ENCODE measurements at places on chromosomes 12 and 14.

DNA sequence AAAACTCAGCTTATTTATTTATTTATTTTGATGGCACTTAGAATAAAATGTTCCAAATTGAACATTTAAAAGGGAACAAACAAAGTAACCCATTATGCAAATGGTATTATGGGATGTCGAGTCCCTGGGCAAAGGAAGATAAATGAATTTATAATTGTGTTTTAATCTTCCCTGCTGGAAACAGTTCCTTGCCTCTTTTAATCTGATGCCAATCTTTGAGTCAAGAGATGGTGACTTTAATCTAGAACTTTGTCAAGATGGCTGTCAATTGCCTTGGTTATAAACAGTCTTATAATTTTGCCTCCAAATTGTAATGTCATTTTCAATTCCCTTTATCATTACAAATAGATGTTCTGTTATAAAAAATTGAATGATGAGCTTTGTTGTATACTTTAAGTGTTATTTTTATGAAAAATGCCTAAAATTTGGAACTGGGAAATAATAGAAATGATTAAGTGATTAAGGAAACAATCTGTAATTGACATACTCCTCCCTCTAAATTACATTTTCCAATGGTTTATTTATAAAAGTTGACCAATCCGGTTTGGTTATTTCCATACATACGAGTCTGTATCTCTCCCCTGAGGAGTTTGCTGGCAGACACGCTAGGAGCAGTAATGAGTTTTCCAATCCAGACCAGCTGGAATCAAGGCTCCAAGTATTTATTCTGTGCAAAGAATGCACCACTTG is 134.9 kb upstream of the FRMD6 start:
- DNase-seq, result no peak

DNA sequence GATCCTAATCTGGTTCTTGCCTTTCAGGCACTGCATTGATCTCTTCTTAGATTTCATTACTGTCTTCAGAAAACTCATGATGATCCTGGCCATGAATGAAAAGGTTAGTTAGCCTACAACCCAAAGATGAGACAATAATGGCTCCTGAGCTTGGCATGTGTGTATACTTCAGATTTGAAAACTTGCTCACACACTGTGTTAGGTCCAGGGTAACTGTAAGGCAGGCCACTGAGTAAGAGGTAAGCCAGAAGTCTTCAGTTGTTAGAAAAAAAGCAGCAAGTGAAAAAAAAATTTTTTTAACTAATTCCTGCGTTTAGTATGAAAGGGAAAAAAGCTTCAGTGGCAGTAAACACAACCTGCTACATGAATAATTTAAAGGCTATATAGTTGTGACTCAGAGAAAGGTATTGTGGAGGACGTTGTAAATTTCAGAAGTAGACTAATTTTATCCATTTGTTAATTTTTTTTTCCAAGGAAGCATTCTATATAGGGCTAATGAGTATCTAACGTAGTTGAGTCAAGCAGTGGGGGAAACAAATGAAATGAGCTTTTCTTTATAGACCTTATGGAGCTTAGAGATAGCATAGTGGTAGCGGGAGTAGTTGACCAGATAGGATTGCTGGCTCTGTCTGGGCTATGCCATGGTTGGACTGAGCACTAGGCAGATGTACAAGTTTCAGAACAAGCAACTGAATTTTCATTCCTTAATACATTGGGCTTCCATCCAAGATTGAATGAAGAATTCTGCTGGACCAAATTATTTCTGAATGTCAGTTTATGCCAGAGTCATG is 20.5 kb downstream of the TMBIM6 start:
- DNase-seq, result no peak

DNA sequence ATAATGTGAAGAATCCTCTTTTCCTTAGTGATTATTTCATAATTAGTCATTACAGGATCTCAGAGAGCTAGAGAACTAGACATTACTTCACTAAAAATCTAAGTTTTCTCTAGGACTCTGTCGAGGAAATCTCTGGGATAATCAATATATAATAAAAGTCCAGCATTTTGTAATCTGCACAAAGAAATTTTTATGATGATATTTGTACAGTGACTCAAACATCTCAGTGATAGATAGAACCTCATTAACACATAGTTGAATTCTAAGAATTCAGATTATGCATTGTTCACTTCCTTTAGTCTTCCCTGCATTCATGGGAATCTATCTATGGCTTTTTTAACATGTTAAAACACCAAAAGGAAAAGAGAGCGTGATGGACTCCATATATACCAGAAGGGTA is 11.0 kb downstream of the ITPR2 start:
- no peak for DNase-seq

- DNase-seq, result no peak
Observed at GRCh38 chr12:69023840-69024239, 90.9 kb upstream of the CPM start.

GRCh38 chr14:92540472-92541048 is 27.0 kb downstream of the RIN3 start:
- DNase-seq, result peak; percentile 97

- no peak for DNase-seq
Observed at GRCh38 chr14:21017528-21018245, 7.2 kb downstream of the NDRG2 start.

- DNase-seq, result no peak
Observed at GRCh38 chr12:73362666-73363065, 1090.5 kb downstream of the TRHDE start.

- DNase-seq, result no peak
Observed at GRCh38 chr12:57066245-57066644, 12.3 kb downstream of the NEMP1 start.

GRCh38 chr12:22530-23201 is 43.9 kb upstream of the IQSEC3 start:
- no peak for DNase-seq

DNA sequence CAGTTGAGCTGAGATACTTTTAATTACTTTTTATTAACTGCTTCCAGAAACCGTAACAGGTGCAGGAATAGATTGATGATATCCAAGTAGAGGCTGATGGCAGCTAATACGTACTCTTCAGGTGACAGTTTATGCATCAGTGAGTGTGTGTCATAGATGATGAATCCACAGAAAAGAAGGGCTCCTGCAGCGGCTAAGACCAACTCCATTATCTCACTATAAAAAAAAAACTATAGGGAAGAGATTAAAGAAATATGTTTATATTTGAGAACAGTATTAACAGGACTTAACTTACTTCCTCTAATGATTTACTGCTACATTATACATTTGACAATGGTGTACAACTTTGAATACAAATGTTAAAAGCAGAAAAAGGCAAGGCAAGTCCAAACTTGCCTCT is 7.4 kb upstream of the LLPH start:
- DNase-seq, result no peak

GRCh38 chr14:71856199-71856919 is 75.9 kb upstream of the RGS6 start:
- no peak for DNase-seq

DNA sequence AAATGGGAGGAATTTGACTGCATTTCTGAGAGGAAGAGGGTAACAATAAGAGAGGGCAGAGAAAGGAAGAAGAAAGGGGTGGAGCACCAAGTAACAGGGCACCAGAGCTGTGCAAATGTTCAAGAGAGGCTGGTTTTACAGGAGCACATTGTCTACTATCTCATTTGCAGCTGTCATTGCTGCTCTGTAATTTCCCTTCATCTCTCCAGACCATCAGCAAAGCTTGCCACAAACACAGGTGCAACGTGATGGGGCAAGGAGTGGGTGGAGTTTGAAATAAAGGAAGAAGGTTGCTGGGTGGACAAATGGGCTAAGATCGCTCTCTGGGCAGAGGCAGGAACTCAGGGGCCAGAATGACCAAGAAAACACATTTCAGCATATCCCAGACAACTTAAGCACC is 47.9 kb upstream of the PLEKHG6 start:
- DNase-seq, result no peak

GRCh38 chr14:65057695-65058094 is 44.6 kb downstream of the MAX start:
- no peak for DNase-seq

GRCh38 chr12:10140001-10140400 is 10.0 kb upstream of the CLEC7A start:
- DNase-seq, result no peak

DNA sequence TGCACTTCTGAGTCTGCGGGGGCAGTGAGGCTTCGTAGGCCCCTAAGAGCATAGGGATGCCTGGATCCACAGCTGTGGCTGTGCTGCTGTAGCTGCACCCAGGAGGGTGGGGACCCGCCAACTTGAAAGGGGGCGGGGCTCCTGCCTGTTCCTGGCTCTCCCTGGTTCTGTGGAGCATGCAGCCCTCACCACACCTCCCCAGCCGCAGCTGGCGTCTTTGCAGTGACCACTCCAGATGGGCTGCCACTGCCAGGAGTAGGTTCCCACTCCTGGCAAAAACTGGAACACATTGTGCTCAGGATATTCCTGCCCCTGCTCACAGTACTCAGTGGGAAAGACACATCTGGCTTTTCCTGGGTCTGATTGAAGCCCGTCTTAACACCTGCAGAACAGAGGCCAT is 35.8 kb downstream of the TIMELESS start:
- no peak for DNase-seq

DNA sequence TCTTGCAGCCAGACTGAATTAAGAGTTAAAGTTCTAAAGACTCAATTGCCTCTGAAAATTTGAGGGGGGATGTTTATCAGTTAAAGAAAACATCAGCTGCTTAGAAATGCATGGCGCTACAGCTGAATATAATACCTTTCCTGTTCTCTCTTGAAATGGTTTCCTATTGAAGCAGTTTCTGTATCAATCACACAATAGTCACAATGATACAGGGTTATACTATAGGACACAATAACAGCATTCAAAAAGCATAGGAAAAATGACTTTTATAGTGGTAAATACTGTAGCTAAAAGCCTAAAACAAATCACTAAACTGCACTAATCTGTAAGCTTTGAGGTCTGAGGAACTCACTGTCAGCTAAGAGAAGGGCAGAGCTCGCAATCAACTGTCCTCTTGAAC is 15.2 kb downstream of the MDGA2 start:
- no peak for DNase-seq

GRCh38 chr12:52521568-52522266 is 1.5 kb upstream of the KRT5 start:
- no peak for DNase-seq

DNA sequence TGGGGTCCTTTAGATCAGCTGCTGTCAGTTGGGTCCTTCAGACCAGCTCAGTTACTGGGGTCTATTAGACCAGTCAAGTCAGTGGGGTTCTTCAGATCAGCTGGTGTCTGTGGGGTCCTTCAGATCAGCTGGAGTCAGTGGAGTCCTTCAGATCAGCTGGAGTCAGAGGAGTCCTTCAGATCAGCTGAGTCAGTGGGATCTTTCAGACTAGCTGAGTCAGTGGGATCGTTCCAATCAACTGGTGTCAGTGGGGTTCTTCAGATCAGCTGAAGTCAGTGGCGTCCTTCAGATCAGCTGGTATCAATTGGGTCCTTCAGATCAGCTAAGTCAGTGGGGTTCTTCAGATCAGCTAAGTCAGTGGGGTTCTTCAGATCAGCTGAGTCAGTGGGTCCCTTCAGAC is 14.7 kb upstream of the LPCAT3 start:
- DNase-seq, result no peak

DNA sequence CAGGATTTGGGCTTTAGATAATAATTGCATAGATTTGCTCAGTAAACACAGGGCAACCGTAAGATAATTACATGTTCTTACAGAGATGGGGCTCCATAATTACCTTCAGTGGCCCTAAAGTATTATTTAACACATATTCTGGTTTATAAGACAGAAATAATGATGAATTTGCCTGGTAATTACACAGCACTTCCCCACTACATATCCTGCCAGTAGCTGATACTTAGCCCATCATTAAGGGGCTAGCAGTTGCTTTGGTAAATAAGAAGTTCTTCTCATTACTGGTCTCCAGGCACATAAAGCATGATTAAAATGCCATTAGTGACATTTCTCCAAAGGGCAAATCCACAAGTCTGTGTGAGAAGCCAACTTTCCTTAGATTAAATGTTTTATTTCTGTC is 158.7 kb downstream of the NUAK1 start:
- DNase-seq, result no peak

DNA sequence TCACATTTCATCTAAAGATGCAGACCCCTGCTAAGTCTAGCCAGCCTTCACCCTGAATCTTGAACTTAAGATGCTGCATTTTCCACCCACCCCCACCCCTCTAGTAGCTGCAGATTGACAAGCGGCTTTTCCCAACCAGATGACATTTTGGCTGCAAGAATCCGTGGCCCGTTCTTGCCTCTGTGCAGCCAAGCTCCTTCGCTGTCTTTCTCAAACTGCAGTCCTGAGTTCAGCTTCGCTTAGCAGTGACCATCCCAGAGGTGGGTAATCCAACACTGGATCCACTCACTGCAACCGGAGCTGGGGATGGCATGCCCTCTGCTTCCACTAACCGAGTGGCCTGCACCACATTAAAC is 765 bp upstream of the NFYB start:
- DNase-seq, result no peak

- DNase-seq, result no peak
Observed at GRCh38 chr14:49946320-49947141, 53.6 kb downstream of the ARF6 start.

- no peak for DNase-seq
Observed at GRCh38 chr14:68851078-68851477, 58.2 kb upstream of the ZFP36L1 start.

GRCh38 chr14:39071096-39071495 is 31.9 kb downstream of the SEC23A start:
- no peak for DNase-seq

GRCh38 chr12:101653503-101653902 is 43.9 kb upstream of the CHPT1 start:
- no peak for DNase-seq

DNA sequence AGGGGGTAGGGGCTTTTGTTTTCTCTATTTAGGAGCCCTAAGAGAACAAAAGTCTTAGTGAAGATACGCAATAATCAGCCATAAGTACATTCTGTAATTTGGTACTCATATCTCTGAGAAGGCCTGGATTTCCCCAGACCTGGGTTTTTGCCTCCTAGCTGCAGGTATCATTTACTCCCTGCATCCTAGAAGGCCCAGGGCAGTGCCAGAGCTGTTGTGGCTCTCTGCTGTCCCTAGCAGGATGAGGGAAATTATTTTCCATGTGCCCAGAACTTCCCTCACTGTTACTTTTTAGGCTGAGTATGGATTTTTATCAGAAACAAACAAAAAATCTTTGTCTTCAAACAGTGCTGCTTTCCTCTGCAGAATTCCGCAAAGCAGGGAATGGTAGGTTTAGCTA is 192.5 kb upstream of the SYT1 start:
- no peak for DNase-seq

- no peak for DNase-seq
Observed at GRCh38 chr14:95235351-95235750, 78.0 kb upstream of the DICER1 start.

- DNase-seq, result no peak
Observed at GRCh38 chr14:99539491-99539890, 58.3 kb downstream of the CCNK start.

DNA sequence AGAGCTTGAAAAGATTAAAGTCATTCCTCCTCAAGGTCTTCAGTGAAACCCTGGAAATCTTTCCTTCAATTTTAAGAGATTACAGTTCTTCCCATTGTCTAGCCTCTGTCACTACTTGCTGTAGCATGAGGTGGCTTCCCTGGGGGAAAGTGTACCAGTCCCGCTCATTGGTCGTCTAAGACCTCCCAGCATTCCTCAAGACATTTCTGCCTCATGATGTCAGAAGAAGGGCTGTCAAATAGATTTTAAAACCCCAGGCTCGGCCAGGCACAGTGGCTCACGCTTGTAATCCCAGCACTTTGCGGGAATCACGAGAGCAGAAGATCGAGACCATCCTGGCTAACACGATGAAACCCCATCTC is 46.7 kb downstream of the SMUG1 start:
- no peak for DNase-seq

Data from brain pericyte (primary cell).